SJSA1 (cell line): ENCODE measurements at places on chromosomes 3 and 15.

- no peak for DNase-seq
Measured at GRCh38 chr3:23876923-23877322, 39.9 kb downstream of the NKIRAS1 start.

- DNase-seq = no peak
Measured at GRCh38 chr3:128084675-128085021, 32.4 kb downstream of the SEC61A1 start.

DNA sequence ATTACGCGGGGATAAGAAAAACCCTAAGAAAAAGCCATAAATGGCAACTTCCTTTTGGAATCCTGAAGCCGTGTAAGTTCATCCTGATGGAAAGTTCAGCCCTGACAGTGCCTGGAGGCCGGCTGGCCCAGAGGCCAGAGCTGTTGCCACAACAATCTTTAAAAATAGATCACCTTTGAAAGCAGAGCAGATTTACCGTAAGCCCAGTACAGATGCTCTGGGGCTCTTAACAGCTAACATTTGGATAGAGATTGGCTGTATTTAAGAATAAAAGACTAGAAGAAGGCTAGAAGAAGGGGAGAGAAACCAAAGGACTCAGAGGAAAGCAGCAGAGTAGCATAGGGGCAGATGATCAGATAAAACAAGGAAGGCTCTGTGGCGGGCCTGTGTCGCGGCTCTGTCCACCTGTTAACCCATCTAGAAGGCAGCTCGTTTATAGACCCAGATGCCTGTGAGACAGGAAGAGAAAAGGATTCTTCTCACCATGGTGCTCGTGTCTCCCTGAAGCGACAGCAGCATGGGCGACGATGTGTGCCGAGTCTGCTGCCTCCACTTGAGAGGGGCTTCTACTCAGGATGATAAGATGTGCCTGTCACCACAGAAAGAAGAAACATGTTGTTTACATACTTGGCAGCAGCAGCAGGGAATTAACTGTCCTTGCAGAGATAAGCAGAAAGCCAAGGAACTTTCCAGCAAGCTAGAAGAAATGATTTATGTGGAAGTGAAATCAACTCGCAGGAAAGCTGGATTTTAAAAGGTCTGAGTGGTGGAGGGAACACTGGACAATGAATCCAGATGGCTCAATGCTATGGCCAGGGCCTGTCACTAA, 69.9 kb downstream of the SYNM start:
- DNase-seq = no peak

DNA sequence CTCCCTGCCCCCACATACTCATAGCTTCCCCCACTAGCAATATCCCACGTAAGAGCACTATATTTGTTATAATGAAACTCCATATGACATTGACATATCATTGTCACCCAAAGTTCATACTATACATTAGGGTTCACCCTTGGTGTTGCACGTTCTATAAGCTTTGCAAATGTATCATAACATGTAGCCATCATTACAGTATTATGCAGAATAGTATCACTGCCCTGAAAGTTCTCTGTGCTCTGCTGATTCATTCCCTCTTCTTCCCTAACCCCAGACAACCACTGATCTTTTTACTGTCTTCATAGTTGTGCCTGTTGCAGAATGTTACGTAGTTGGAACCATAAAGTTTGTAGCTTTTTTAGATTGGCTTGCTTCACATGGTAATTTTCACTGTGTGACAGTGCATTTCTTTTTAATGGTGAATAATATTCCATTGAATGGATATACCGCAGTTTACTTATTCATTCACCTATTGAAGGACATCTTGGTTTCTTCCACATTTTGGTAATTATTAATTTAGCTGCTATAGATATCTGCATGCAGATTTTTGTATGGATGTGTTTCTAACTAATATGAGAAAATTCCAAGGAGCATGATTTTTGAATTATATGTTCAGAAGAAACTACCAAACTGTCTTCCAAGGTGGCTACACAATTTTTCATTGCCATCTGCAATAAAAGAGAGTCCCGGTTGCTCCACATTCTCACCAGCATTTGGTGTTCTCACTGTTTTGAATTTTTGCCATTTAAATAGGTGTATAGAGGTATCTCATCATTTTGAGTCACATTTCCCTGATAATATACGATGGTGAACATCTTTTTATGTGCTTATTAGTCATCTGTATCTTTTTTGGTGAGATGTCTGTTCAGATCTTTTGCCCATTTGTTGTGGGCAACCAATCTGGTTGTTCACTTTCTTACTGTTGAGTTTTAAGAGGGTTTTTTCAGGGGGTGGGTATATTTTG, 59.7 kb downstream of the CD200 start:
- no peak for DNase-seq

- DNase-seq = peak; percentile 58
Measured at GRCh38 chr15:77597804-77598453, 34.8 kb downstream of the LINGO1 start.

DNA sequence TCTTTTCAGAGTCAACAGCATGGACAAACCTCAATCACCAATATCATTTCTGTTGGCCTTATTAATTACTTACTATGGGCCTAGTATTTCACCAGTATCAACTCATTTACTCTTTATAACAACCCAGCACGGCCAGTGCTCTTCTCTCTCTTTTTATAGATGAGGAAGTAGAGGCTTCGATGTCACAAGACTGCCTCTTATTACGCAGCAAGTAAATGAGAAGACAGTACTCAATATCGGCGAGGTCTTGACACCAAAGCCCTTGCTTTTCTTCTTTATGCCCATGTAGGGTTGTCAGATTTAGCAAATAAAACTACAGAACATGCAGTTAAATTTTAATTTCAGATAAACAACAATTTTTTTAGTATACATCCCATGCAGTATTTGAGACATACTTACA, 99.0 kb upstream of the KCNMB2 start:
- DNase-seq = no peak

DNA sequence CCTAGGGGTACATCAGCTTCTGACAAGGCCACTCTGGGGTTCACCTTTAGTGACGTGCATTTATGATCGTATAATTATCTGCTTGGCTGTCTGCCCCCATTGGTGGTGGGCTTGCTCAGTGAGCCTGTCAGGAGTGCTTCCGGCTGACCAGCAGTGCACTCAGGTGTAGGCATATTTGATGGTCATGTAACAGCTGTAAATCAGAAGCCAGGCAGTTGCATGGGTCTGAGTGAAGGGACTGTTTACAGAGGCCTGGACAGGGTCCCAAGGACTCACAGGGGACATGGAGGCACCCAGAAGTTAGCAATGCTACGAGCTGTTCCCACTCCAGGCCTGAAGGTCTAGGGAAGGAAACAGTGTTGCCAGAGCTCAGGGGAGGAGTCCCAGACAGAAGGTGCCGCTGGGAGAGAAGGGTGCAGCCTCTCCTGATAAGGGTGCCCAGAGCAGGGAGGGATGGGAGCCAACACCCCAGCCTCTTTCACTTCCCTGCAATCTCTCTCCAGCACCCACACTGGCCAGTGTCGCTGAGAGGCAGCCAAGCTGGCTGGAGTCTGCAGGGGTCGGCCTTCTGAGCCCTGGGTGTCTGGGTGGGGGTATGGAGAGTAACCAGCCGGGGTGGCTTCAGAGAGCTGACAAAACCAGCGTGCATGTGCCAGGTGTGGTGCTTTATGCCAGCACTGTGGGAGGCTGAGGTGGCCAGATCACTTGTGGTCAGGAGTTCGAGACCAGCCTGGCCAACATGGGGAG, 61.3 kb upstream of the PRR23E start:
- DNase-seq = no peak

DNA sequence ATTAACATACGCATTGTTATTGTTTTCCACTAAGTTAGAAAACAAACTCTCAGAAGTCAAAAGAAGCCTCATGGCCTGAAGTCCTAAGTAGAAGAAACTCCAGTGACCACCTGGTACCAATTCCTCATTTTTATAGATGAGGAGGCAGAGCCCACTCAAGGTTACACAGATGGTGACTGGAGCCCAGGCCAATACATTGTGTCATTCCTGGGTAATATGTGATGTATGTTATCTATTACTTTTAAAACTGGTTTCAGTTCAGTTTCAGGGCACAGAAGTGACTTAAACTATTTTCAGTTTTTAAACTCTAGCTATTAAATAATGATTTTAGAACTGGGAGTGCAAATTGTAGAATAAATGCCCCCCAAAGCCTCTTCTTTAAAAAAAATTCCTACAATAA, 66.7 kb upstream of the STXBP5L start:
- no peak for DNase-seq

GRCh38 chr15:86797135-86797534, 717.5 kb downstream of the AGBL1 start:
- DNase-seq = no peak

- DNase-seq = no peak
Measured at GRCh38 chr15:68641376-68641775, 62.6 kb downstream of the CORO2B start.

- DNase-seq = no peak
Measured at GRCh38 chr3:10273702-10274305, 18.9 kb downstream of the GHRL start.
